Fibroblast of skin of abdomen (primary cell): ENCODE measurements at places on chromosomes 1 and 21.
A peak's percentile ranks its signal among the peaks of the same experiment; 100 is the strongest.

GRCh38 chr1:3645666-3646355 lies 4.1 kb downstream of the WRAP73 start:
- no peak for DNase-seq

GRCh38 chr1:41830726-41831125 lies 88.0 kb downstream of the HIVEP3 start:
- DNase-seq: peak; percentile 34

DNA sequence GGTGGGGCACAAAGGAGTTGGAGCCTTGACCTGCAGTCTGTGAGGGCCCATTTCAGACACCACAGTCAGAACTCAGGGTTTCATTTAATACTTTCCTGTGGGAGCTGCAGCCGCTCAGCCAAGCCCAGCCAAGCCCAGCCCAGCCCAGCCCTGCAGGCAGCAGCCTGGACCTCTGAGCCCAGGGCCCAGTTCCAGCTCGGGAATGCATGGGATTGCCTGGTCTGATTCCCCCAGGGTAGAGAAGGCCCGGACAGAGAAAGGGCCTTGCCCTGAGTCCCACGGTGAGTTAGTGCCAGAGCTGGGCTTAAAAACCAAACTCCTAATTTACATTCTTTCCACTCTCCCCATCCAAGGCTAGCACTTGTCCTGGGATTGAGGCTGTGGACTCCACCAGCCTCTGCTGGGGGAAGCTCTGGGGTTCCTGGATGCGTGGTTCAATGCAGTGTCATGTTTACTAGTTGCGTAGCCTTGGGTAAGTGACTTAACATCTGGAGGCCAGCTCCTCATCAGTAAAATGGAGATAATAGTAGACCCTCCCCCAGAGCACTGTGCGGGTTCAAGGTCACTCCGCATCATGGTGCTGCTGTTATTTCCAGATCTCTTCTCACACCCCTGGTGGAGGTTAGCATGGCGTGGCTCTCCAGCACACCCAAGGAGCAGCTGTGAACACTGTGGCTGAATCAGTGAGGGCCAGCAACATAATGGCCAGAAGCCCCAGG lies 29.2 kb upstream of the PKP1 start:
- no peak for DNase-seq

- DNase-seq: peak; percentile 95
These were observed 70.5 kb downstream of the SSBP3 start for GRCh38 chr1:54335755-54336108.

- peak; percentile 74 for DNase-seq
These were observed 15.5 kb downstream of the EEIG2 start for GRCh38 chr1:108575375-108575774.

GRCh38 chr21:25296252-25296651 lies 311.0 kb downstream of the MRPL39 start:
- no peak for DNase-seq

DNA sequence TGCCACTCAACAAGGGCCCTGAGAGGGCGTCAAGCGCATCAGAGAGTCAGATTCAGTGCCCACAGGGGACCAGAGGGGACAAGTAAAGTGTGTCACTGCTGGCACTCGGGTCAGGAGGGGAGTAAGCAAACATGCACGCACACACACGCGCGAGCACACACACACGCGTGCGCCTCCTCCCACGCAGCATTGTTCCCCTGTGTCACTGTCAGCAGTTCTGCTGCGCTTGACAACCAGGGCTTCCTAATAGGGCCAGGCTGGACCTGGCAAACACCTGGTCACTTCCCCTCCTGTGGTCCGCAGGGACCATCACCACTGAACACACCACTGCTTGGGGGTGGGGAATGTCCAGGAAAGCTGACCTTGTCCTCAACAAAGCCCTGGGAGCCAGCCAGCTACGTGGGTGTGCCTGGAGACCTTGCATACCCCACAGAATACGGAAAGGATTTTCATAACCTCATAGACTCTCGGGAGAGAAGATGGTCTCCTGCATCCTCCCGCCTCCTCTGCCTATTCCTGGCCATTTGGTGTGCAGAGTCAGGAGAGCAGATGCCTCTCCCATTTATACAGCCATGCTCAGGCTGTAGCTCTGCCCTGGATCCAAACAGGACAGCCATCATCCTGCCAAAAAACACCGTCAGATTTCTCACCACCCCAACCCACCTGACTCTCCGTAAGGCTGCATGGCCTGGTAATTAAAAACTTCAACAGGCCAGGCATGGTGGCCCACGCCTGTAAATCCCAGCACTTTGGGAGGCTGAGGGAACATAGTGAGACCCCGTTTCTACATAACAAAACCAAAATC lies 73.2 kb downstream of the SSBP3 start:
- DNase-seq: no peak

DNA sequence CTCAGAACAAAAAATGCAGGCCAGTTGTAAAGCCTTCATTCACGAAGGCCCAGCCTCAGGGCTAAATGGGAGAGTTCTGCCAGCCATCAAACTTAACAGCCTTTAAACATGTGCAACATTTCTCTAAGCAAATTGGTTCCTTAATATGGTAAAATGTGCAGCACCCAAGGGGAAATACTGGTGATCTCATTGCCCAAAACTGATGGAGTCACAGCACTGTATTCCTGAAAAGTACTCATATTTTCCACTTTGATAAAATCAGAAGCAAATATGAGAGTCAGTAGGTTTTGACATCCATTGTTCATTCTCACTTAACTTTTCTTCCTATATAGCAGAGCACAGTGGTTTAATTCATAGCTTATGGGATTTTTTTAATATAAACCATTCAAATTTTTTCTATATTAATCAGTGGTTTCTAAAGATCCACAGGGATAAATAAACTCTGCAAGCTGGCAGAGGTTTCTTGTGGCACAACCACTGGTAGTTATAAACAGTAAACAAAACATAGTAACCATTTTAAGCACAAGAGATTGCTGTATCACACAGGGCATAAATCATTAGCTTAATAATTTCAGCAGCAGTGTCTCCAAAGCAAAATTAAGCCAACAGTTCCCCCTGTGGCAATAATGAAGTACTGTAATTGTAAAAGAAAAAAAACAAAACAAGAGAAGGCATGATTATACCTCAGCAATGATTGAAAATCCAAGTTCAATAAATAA lies 106.9 kb upstream of the LYPLAL1 start:
- peak; percentile 56 for DNase-seq

GRCh38 chr1:6601049-6601922 lies 1.4 kb downstream of the KLHL21 start:
- peak; percentile 87 for DNase-seq

- peak; percentile 84 for DNase-seq
These were observed 16.4 kb upstream of the CGN start for GRCh38 chr1:151494741-151495281.

DNA sequence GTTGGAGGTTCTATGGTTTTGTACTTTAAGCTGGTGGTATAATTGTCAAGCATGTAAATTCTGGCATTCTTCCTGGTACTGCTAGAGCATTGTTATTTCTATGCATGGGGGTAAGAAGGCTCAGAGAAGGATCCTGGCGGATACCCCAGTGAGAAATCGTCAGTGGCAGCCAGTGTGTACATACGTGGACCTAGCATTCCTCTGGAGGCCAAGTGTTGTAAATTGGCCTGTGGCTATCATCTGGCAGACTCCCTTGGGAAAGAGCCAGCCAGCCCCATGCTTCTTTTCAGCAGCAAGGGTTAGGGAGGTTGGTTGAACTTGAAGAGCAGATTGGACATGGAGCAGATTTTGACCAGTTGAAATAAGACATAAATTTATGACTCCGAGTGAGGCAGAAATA lies 5.2 kb upstream of the AGO3 start:
- peak; percentile 43 for DNase-seq

DNA sequence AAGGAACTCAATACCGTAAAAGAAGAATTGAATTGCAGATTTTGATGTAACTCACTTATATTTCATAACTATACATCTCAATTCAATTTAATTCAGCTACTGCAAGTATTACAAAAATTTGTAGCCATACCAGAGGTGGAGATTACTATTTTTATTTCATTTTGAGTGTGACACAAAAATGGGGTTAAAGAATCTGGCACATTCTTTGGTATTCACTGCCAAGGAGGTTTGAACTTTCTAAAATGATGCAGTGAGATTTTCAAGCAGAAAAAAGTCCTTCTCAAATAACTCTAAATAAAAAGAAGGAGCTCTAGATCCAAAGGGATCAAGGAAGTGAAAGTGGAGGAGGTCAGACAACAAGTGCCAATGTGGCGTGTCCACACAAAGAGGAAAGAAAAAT lies 569.0 kb downstream of the DPYD start:
- DNase-seq: peak; percentile 21

DNA sequence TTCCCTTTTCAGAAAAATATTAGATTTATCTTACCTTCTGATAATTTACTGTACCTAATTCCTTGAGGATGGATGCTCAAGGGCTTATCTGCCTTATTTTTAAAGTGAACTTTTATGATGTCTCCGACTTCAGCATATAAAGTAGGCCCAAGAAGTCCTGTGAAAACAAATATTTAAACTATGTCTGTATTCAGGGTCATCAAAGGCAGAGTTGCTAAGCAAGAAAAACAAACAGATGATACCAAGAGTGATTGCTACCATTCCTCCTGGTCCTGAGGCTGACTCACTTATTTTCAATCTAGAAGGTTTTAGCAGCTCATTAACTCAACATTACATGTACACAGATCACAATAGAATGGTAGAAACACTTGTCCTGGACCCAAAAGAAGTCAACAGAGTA lies 14.1 kb downstream of the F5 start:
- no peak for DNase-seq

- no peak for DNase-seq
These were observed 160.3 kb downstream of the PTPRU start for GRCh38 chr1:29396438-29397255.

- DNase-seq: no peak
These were observed 29.5 kb upstream of the TGFB2 start for GRCh38 chr1:218315638-218316037.

DNA sequence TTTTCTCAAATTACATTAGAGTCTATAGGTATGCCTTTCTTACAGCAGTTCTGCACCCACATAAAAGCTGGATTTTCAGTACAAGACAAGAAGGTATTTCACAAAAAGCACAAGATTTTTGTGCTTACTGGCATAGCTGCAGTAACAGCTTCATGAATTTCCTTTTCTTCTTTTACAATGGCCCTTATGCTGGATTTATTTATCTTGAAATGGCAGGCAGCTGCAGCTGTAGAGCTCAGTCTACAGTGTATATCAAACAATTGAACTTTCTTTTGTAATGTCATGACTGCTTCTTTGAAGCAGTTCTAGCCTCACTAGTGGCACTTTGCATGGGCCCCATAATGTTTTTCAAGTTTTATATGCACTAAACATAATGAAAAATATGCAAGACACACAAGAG lies 510.2 kb downstream of the KCNT2 start:
- DNase-seq: no peak

GRCh38 chr1:205791568-205792180 lies 16.4 kb upstream of the RAB29 start:
- peak; percentile 42 for DNase-seq

DNA sequence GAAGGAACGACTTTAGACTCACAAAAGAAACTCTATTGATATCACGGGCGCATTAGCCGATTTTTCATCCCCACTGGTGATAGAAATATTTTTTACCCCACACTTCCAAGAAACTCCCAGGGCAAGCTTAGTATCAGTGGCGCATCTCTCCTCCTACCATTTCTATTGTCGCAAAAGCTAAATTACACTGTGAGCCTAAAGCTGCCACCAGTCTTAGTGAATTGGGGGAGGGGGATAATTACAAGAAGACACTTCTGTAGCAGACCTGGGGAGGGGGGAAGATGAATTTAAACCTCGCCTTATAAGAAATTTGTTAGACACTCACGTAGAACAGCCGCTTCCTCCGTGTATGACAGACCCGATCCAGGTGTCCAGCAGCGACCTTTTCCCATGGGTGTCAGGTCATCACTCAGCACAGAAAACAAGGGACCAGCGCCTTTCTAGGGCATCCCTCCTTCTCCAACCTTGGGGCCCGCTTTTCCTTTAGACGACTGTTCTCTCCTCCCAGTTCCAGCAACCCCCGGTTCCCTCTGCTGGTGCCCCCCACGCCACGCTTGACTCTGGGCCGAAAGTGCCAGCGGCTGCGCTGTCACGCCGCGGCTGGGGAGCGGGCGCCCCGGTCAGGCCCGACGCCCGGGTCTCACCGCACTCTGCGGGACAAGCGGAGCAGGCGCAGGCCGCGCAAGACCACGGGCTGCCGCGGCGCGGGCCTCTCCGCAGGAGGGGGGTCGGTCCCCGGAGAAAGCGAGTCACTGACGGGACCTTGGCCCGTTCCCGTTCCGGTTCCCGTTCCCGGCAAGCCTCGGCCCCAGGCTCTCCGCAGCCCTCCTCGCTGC lies 821 bp downstream of the PHC2 start:
- DNase-seq: peak; percentile 15

- peak; percentile 80 for DNase-seq
These were observed 1.2 kb upstream of the NEGR1 start for GRCh38 chr1:72283307-72284083.

DNA sequence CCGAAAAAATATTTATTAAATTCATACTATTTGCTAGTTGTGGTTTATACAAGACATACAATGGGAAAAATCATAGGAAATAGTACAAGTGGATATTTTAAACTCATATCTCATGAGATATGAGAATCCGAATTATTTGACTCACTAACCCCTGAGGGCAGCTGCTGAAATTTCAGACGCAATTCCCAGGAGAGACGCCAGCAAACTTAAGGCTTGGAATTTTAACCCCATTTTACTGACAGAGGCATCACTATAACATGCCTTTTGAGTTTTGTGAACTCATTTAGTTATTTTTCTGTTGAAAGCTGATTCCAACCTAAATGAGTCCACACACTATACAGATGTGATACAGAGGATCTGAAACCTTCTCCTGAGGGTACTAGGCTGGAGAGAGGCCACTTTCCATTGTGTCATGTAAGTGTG lies 5.9 kb upstream of the MROH9 start:
- peak; percentile 63 for DNase-seq
